ELF-1 (cell line): ENCODE measurements at places on chromosomes 12 and 14.

- no peak for DNase-seq
These were observed 46.5 kb upstream of the IFNG-AS1 start for GRCh38 chr12:67942724-67943123.

- no peak for DNase-seq
These were observed 135.8 kb downstream of the SLC8A3 start for GRCh38 chr14:70052990-70053389.

GRCh38 chr12:108807996-108808769, 49.2 kb downstream of the SSH1 start:
- no peak for DNase-seq

DNA sequence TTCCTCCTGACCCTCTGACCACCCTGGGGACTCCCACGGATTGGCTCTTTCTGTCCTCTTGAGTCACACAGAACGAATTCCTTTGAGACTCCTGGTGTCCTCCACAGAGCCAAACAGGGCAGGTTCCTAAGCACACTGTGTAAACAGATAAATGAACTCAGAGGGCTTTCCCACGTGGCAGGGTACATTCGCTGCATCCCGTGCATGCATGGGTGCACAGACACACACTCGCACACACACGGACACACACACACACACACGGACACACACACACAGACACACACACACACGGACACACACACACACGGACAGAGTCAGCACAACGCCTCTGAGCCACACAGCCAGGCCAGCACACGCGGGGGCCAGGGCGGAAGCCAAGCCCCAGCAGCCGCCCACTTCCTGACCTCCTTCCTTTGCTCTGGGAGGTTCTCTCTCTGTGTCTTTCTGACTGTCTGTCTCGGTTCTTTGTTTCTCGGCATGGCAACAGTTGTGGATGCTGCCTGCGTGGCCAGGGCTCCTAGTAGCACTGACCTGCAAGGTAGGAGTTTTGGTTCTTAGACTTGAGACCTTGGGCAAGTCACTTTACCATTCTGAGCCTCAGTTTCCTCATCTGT, 706 bp downstream of the CRACR2A start:
- DNase-seq, result no peak

- DNase-seq, result no peak
These were observed 602 bp downstream of the PMEL start for GRCh38 chr12:55965240-55965639.

GRCh38 chr12:39682689-39683477, 63.3 kb upstream of the ABCD2 start:
- DNase-seq, result no peak

GRCh38 chr12:123530668-123531067, 2.9 kb downstream of the RILPL1 start:
- DNase-seq, result no peak

DNA sequence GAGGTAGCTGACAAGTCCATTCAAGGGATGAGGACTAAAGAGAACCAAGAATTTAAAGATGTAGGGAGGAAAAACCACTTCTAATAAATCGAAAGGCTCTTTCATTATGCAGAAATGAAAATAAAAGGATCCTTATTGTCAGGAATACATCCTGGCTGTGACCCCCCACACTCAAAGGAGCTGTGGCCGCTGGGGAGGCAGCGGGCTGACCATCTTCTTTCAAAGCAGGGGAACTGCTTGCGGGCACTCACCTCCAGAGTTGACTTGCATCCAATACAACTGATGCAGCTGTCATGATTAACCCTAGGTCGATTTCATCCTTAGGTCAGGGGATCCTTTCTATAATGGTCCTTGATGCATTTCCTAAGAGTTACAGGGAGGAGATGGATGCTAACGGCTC, 35.3 kb downstream of the TRAFD1 start:
- no peak for DNase-seq

GRCh38 chr12:47772094-47772660, 861 bp upstream of the SLC48A1 start:
- peak; percentile 41 for DNase-seq

DNA sequence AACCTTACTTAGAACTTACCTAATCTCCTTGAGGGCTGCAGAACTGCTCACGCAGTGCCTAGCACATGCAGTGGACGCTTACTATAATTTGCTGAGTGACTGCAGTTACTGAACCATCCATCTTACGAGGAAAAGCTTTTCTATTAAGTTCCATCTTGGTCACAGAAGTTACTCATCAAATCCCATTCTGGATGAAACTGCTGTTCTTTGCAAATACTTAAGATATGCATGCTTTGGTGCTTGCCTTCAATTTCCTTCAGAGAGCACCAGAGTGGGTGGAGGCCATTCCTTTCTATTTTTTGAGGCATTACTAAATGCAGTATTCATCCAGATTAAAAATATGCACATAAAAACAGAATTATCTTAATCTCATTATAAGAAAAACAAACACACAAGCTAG, 17.7 kb upstream of the PELI2 start:
- DNase-seq, result no peak

DNA sequence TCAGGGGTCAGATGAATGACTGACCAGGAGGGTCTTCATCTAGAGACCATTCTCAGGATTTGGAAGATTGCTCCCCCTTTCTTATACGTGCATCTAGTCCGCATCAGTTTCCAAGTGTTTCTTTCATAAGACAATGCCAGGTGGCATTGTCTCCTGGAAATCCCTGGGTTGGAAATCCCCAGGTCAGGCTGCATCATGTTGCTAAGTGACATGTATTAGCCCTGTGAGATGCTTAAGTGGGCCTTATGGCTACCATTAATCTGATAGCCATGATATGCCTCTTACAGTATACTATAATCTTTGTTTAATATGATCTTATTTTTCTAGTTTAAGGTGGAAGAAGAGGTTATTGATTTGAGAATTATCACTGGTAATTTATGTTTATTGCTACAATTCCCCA, 92.8 kb downstream of the DIO3 start:
- DNase-seq, result no peak

DNA sequence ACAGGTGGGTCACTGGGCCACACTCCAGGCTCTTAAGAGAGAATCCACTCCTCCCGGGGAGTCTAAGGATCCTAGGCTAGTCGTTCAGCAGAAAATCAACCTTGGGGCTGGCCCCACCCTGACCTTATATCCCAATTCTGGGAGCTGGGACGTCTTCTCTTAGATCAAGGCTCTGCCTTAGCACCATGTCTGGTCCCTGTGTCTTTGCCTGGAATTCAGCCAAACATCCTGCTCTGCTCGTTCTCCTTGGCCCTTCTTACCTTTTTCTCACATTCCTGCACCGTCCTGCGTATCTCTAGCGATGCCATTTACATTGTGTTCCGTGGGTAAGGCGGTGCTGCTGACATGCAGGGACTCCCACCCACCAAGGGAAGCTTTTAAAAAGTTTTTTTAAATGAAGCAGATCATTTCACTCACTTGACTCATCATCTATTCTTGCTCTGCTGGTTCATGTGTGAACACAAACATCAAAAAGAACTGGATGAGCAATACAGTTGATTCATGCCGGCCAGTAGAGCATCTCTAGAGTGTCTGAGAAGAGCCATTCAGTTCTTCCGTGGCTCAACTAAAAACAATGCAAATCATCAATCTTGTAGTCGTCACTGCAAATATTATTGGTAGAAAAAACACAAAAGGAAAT, 50.2 kb downstream of the KCNK13 start:
- DNase-seq, result no peak

DNA sequence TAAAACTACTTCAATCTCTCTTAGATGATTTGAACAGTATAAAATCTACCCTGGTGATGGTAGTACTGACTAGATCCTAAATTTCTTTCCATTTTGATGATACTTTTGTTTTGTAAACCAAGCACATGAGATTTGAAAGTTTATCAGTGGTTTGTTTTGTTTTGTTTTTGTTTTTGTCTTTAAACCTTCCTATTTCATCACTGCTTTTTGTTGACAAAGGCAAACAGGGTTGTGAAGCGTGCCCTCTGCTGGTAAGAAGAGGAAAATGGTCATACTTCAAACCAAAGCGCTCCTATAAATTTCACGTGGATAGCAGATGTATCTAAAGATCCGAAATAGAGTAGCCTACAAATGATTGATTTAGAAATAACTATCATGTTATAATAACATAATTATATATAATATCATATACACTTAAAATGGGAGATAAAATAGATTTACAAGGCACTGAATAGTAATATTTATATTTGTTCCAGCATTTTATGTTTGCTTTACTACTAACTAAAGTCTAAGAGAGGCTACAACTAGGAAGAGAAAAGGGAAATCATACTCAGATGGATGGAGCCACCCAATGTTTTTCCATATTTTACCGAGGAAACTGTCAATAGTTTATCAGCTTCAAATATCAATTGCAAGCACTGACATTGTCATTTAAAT, 254.0 kb upstream of the USP15 start:
- DNase-seq, result peak; percentile 35

GRCh38 chr14:39080886-39081285, 22.1 kb downstream of the SEC23A start:
- no peak for DNase-seq

GRCh38 chr12:47272412-47273190, 192.8 kb upstream of the AMIGO2 start:
- no peak for DNase-seq

DNA sequence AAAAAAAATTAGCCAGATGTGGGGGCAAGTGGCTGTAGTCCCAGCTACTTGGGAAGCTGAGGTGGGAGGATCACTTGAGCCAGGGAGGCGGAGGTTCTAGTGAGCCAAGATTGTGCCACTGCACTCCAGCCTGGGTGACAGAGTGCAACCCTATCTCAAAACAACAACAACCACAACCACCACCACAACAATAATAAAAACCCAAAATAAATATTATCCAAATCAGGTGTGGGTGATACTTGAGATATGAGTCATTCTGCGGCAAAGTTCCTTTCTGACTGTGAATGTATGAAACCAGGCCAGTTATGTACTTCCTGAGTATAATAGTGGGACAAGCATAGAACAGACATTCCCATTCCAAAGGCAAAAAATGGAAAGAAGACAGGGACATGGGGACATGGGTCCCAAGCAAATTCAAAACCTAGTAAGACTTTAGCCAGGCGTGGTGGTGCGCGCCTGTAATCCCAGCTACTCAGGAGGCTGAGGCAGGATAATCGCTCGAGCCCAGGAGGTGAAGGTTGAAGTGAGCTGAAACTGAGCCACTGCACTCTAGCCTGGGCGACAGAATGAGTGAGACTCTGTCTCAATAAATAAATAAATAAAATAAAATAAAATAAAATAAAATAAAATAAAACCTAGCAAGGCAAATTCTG, 9.7 kb upstream of the ERC1 start:
- DNase-seq, result no peak

DNA sequence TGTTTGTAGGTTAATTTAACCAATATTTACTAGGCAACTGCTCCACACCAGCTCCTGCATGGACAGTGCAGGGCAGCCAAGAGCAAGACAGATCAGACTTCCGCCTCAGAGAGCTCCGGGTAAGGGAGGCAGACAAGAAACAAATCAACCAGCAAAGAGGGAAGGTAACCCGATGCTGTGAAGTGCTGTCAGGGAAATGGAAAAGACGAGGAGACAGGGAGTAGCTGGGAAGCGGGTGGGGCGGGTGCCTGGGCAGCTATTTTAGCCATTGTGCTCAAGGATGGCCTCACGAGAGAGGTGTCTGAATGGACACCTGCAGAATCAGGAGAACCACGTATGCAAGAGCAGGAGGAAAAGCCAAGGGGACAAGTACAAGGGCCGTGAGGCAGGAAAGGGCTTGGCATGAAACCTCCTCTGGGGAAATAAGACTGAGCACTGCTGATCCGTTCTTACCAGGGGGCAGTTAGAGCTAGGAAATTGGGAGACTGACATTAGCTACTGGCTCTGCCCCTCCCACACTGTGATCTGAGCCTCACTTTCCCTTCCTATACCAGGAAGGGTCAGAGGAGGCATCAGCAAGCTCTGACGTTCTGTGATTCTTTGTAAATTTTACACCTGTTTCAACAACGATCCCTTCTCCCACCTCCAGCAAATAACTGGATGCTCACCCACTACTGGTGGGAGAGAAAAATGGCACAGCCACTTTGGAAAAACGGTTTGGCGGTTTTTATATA, 6.5 kb upstream of the TMEM119 start:
- no peak for DNase-seq

GRCh38 chr12:51829641-51830040, 18.9 kb downstream of the FIGNL2 start:
- no peak for DNase-seq

GRCh38 chr12:61821381-61821780, 438.8 kb upstream of the USP15 start:
- DNase-seq, result no peak

DNA sequence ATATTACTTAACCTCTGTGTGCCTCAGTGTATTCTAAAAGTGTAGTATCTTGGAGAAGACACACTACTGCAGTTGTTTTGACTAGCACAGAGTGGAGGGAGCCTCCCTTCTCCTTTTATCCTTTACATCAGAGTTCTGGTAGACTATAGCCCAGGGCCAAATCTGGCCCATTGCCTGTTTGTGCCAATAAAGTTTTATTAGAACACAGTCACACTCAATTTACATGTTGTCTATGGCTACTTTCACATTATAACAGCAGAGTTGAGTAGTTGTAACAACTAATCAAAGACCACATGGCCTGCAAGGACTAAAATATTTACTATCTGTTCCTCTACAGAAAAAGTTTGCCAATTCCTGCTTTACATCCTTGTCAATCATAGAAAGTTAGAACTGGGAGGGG, 27.7 kb upstream of the IGF1 start:
- no peak for DNase-seq

- no peak for DNase-seq
These were observed 338.6 kb downstream of the PCNX1 start for GRCh38 chr14:71245659-71246361.

DNA sequence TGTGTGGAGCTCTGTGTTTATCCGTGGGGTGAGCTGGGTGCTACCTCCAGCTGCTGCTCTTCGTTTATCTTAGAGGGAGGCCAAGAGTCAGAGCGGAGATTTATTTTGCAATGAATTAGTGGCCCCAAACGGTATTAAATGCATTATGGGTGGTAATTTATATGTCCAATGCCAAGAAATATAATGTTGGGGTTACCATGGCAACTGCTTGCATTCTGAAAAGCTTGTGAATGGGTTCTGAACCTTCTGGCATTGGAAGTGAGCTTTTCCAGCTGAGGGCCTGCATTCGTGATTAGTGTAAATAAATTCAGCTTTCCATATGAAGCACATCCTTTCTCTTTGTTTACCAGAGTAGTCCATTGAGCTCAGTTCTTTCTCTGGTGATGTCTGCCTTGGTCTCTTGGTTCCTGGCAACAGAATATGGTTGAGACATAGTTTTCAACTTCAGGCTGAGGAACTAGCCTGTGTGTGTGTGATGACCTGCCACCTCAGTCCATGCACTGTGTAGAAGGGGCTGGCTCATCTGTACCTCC, 51.8 kb downstream of the TRAF3 start:
- no peak for DNase-seq

GRCh38 chr14:98564006-98564405, 708.0 kb downstream of the BCL11B start:
- DNase-seq, result peak; percentile 40
